ENCODE measurements at places on chromosomes 2 and 18.

DNA sequence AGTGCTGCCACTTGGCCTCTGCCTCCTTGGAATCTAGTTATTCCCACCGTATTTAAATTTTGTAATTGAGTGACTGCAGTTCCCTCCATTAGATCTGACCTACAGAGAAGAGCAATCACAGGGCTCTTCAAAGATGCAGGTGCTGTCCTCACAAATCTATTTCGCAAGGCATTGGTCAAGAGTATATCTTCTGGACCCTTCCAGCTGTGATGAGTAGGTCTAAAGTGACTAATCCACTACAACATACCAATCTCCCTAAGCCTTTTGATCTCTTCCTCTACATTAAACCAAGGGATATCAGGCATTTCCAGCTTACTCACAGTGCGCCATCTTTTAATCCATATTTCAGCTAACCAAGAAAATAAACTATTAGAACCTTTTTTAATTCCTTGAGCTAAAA is 65.1 kb upstream of the COL3A1 start:
- no peak for DNase-seq

DNA sequence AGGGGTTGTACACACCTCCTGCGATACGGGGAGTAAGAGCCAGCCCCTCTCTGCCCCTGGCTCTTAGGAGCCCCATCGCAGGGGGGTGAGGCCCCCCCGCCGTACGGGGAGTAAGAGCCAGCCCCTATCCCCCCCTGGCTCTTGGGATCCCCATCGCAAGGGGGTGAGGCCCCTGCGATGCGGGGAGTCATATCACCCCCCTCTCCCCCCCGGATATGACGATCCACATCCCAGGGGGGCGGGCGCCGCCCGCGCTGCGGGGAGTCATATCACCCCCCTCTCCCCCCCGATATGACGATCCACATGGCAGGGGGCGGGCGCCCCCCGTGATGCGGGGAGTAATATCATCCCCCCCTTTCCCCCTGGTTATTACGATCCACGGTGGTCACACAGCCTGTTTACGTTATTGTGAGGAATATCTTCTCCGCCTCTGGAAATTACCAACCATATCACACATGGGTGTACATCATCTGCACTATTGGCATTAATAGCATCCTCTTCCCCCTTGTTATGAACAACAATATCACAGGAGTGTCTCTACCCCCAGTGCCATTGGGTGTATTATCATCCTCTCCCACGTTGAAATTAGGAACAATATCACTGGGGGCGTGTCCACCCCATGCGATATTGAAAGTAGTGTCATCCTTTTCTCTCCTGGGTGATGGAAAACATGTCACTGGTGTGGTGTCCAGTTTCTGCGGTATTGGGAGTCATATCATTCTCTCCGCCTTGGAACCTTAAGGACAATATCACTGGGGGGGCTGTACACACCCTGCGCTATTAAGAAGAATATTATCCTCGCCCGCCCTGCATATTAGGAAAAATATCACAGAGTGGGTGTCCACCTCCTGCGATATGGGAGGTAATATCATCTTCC is 24.7 kb upstream of the NAGK start:
- no peak for DNase-seq

GRCh38 chr2:180146114-180146513 is 139.0 kb upstream of the CWC22 start:
- DNase-seq, result no peak

GRCh38 chr2:13091455-13091854 is 374.7 kb downstream of the TRIB2 start:
- DNase-seq, result no peak

DNA sequence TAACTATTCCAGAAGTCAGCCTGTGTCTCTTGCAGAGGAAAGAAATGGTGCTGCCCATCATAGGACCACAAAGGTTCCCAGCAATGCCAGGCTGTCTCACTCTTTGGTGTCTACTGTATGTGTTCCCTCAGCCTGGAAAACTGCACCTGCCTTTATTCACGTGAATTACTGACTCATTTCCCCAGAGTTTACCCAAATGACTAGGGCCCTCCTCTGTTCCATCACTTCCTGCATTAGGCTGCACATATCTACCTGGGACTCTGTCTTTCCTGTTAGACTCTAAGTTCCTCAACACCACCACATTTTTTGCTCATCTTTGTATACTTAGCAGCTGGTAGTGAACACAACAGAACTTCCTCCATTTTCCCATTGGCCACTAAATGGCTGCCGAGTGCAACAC is 188.3 kb downstream of the FHOD3 start:
- DNase-seq, result no peak

DNA sequence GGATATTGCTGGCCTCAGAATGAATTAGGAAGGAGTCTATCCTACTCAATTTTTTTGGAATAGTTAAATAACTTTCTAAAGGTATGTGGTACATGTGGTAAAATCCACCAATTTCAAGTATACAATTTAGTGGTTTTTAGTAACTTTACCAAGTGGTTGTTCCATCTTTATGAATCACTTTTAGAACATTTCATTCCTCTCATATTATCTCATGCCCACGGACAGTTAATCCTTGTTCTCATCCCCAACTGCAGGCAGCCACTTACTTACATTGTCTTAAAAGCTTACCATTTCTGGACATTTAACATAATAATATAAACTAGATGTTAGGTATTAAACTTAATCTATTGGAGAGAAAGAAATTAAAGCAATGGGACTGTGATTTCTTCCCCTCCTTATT is 146.3 kb upstream of the ZC3H15 start:
- DNase-seq, result no peak

DNA sequence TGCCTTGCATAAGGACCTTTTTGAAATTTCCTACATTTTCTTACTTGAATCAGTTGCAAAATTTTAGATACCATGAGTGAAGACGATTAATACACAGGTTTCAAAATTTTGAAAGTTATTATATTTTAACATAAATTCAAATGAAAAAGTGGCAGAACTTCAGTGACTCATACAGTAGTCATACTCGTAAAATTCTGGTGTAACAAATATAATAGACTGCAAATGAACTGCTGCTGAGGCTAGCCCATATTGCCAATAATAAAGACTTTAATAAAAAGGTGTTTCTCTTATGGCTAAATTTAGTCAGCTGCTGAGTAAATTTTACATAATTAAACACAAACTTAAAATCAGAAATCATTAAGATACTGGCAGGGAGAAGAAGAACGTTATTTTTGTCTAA is 36.9 kb downstream of the MSH6 start:
- no peak for DNase-seq

GRCh38 chr18:8868276-8868675 is 162.9 kb downstream of the MTCL1 start:
- DNase-seq, result no peak

DNA sequence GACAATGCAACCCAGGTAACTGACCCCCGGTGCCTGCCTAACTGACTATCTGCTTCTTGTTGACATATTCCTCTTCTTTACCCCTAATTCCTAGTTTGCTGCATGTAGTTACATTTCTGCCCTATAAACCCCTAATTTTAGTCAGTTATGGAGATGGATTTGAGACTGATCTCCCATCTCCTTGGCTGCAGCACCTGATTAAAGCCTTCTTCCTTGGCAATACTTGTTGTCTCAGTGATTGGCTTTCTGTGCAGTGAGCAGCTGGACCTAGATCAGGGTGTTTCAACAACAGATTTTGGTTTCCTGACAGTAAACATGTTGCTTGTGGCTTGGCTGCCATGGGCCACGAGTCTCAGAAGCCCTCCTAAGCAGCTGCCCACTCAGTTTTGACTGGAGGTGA is 105.4 kb downstream of the SP100 start:
- no peak for DNase-seq

GRCh38 chr18:62060820-62061219 is 126.0 kb downstream of the PIGN start:
- DNase-seq, result no peak

GRCh38 chr2:36376992-36377738 is 21.6 kb downstream of the CRIM1 start:
- no peak for DNase-seq

Data from spinal cord (tissue), 10 donors.